ENCODE measurements at places on chromosomes 12 and 14.

DNA sequence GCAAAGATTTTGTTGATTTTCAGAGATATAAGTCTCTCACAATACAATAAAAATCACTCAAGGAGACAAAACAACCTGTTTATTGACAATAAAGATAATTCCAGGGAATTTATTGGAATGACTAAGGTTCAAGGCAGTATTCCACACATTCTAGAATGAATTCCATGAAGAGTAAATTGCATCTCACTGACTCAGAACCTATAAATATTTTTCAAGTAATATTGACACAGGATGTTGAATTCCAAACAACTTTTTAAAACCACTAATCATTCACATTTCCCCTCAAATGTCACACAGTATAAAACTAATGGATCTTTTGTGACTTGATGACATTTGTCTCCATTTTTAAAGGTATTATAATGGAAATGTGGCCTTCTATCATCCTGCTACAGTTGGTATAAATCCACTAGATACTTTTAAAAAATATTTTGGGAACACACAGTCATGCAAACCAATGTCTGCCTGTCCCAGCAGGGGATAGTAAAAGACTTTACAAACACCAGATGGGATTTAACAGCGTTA, 42.1 kb upstream of the LGR5 start:
- no peak for DNase-seq

GRCh38 chr12:124824195-124824594, 39.5 kb downstream of the SCARB1 start:
- DNase-seq, result no peak

DNA sequence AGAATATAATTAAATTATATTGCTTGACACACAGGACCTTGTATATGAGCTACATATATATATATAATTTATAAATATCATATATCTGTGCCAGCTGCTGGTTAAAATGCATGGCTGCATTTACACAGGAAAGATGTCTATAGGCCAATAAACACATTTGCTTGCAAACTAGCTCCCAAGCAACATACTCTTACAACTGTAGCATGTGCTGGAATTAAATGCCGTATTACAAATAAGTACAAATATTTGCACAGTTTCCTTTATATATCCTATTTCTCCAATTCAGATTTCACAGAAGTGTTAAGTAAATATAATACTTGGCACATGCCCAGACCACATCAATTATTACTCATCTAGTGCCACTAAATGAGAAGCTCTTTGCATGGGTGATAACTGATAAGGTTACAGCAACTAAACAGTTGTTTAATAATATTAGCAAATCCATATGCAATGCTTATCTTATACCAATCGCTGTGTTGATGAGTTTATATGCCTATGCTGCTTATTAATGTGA, 66.7 kb upstream of the E2F7 start:
- no peak for DNase-seq

- DNase-seq, result no peak
Observed at GRCh38 chr12:121218588-121219352, 8.8 kb downstream of the P2RX4 start.

DNA sequence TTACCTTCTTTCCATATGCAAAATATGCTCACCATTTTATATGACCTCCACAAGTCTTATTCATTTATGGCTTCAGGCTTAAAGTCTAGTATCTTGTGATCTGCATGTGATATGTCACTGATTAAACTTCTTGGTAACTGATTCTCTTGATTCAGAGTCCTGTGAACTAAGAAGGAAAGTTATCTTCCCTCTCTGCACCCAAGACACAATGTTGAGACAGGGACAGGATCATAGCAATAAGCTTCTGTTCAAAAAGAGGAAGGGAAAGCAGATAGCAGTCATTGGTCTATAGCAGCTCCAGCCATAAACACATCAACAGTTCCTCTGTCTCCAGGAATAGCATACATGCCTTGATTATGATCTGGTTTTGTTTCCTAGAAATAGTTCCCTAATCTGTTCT, 103.1 kb downstream of the UNC79 start:
- no peak for DNase-seq

DNA sequence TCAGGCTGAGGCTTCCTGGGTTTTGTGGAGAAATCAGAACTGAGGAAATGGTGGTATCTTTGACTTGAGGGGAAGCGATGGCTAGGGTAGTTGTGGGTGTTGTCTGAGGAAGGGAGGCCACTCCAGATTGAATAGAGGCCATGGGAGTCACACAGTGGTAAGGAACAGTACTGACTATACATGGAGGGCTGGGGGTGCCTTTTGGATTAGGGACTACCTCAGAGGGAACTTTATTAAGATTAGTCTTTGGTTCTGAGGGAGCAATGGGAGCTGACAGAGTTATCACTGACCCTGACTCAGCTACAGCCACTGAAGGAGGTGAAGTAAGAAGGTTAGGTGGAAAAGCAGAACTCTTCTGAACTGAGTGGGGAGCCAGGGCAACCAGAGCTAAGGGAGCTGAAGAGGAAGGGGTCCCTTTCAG, 4.4 kb downstream of the NACA start:
- no peak for DNase-seq

GRCh38 chr14:93984987-93985410, 8.6 kb upstream of the ASB2 start:
- no peak for DNase-seq

- no peak for DNase-seq
Observed at GRCh38 chr14:56005191-56006053, 112.8 kb upstream of the PELI2 start.

- no peak for DNase-seq
Observed at GRCh38 chr12:112031472-112031871, 18.2 kb downstream of the ERP29 start.

- DNase-seq, result no peak
Observed at GRCh38 chr12:10453156-10453555, at the start of gene KLRC1. Gene KLRC1, minus strand, starts transcription at chr12:10453377. Its CDS starts 2,221 bp downstream, at chr12:10451156.

DNA sequence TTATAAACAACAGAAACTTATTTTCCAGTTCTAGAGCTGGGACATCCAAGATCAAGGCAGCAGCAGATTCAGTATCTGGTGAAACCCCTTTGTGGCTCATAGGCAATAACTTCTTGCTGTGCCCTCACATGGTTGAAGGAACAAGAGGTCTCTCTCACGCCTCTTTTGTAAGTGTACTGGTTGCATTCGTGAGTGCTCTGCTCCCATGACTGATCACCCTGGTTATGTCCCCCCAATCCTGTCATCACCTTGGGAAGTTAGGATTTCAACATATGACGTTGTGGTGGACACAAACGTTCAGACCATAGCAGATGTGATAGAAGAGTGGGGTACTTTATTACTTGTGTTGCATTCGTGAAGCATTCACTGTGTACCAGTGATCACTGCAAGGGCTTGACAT, 184.0 kb downstream of the SRGAP1 start:
- no peak for DNase-seq

DNA sequence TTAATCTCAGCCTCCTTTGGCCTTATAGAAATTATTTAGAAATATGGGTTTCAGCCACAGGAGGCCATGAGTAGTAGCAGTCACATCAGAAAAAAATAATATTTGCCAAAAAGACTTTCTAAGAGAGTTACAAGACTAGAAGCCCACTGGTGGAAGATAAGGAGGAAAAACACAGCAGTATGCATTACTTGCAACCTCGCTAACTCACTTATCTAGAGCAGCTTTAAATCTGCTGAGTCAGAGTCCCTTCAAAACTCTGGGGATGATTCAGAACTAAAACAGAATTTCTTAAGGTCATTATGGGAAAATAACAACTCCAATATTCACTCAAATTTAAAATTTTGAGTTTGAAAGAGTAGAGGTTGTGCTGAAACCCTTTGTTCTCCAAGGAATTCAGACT, 6.2 kb downstream of the OR4K17 start:
- no peak for DNase-seq

DNA sequence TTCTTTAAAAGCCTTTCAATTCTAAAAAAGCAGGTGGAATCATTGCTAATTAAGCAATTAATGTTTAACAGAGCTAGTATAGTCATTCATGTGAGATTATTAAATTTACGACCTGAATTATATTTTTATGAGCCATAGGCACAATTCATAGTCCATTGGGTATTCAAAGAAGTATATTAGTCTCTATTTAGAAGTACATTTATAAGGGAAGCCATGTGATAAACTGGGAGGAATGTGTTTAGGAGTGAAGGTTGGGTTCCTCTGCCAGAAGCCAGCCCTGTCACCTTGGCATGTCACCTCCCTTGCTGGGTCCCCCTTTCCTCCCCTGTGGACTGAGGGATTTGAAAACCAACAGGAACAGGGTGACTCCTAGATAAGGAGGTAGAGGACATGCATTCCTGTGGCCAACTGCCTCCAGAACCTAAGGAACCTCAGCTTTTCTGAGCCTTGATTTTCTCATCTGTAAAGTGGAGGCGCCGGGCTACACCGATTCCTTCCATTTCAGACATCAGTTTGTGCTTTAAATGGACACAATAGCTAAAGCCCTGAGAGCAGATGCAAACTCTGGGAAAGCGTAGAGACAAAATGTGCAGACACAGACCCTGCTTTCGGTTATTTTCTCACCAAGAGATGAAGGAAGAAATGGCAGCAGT, 5.4 kb upstream of the KRT2 start:
- no peak for DNase-seq

- DNase-seq, result no peak
Observed at GRCh38 chr12:66149702-66150398, 19.3 kb upstream of the LLPH start.

DNA sequence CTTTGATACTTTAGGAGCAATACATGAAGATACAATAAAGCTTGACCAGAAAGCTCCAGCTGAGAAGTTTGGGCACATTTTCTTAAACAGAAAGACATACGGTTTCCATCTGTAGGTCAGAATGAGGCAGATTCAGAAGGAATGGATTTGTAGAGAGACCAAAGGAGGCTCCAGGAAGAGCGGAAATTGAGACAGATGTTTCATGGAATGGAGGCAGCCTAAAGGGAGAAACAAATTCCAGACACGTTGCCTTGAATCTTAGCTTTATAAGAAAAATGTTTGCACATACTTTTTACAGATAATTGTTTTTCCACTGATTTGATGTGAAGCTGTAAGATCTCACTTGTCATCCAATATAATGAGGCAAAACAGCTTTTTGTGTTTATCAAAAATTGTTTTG, 24.8 kb downstream of the EPYC start:
- DNase-seq, result no peak

- no peak for DNase-seq
Observed at GRCh38 chr12:108187831-108188230, 58.7 kb downstream of the WSCD2 start.

- DNase-seq, result no peak
Observed at GRCh38 chr12:128991716-128992115, 138.4 kb downstream of the GLT1D1 start.
